ENCODE measurements at places on chromosomes 6 and 20. TPM values are rescaled to one million over a fixed set of nuclear protein-coding genes. Genes with fewer than 3 reads are reported as not detected.
A peak's percentile ranks its signal among the peaks of the same experiment; 100 is the strongest.

DNA sequence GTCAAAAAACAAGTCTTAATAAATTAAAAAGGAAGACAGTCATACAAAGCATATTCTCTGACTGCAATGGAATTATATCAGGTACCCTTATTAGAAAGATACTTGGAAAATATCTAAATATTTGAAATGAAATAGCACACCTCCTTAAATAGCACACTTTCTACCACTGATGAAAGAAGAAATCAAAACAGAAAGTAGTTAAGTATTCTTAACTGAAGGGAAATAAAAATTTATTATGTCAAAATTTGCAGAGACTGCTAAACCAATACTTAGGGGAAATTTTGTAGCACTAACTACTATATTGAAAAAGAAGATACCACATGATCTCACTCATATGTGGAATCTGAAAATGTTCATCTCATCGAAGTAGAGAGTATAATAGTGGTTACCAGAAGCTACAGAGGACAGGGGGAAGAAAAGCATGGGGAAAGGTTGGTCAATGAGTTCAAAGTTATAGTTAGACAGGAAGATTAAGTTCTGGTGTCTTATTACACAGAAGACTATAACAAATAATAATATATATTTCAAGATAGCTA, 112.2 kb downstream of the ASCC3 start:
- DNase-seq = no peak

- DNase-seq = no peak
Measured at GRCh38 chr20:46507760-46508407, 5.5 kb downstream of the ZNF334 start.

DNA sequence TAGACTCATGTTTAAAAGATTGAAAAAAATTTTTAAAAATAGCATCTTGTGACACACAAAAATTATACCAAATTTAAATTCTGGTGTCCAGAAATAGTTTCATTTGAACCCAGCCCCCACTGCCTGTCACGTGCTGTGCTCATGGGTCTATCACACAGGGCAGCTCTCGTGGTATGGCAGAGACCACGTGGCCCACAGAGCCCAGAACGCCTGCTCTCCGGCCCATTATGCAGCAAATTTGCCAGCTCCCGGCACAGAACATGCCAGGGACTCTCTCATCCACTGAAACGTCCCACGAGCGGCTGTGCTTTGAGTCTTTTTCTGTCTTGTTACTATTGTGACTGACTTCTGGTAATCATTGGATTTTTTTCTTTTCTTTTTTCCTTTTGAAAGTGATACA, 224.3 kb downstream of the TTLL2 start:
- no peak for DNase-seq

DNA sequence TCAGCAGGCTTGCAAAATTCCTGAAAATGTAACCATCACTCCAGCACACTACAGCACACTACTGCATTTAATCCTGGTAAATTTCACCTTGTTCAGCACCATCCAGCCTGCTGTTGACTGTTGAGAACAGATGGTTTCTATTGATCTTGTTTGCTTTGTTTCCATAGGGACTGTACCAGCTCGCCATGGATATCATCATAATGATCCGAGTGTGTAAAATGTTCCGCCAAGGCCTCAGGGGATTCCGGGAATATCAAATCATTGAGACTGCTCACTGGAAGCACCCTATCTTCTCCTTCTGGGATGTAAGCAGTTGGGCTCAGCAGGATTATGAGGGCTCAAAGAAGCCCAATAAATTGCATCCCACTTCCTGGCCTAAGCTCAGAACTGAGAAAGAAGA, 4.1 kb downstream of the CNBD2 start:
- DNase-seq = peak; percentile 21

- DNase-seq = no peak
Measured at GRCh38 chr6:169791721-169792131, 40.3 kb downstream of the ERMARD start.

GRCh38 chr6:163834226-163834970, 419.9 kb downstream of the QKI start:
- no peak for DNase-seq

DNA sequence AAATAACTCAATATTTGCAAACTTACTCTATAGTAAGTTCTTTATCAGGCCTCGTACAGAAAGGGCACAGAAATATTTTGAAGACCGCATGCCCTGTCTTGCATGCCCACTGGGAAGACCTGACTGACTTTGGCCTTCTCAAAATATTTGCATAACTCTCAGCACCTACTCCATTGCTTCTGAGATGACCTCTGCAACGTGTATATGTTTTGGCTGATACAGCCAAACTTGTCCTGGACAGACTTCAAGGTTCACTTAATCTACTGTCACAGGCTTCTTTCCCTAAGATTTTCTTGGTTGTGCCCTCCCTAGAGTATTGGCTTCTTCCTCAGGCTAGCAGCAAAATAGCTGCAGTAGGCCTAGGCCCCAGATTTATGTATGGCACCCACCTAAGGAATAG, 21.5 kb upstream of the SERINC3 start:
- DNase-seq = no peak

DNA sequence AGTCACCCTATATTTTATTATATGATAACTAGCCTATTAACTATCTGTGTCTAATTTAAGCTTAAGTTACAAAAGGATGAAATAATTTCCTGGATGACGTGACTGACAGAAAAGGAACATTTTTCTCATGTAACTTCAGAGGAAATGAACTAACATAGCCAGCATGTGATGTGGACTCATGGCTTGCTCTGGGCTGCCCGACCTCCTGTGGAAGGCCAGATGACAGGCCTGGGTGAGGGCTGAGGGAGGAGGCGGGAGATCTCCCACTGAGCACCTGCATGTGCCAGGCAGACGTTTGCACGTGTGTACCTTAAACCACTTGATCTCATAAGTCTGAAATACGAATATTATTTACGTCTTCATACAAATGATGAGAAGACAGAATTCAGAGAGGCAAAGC, 321.1 kb downstream of the SYNE1 start:
- no peak for DNase-seq

GRCh38 chr20:5495939-5496338, 179.2 kb upstream of the PROKR2 start:
- no peak for DNase-seq

- DNase-seq = no peak
Measured at GRCh38 chr6:101462576-101462975, 69.1 kb downstream of the GRIK2 start.

DNA sequence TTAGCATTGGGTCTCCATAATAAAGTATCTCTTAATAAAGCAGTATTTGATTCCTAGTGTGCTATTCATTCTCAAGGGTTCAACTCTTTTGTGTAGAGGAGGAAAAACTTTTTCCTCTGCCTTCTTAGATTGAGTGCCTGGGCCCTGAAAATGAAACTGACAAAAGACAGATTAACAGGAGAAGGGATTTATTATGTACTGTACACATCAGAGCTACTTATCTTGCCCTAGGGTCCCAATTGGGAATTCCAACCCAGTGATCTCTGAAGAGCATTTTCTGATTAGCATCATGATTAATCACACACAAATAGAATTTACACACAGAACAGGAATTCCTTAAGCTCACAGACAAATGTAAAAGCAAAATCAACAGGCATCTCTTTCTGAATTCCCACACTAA, 128.9 kb downstream of the CD164 start:
- no peak for DNase-seq

DNA sequence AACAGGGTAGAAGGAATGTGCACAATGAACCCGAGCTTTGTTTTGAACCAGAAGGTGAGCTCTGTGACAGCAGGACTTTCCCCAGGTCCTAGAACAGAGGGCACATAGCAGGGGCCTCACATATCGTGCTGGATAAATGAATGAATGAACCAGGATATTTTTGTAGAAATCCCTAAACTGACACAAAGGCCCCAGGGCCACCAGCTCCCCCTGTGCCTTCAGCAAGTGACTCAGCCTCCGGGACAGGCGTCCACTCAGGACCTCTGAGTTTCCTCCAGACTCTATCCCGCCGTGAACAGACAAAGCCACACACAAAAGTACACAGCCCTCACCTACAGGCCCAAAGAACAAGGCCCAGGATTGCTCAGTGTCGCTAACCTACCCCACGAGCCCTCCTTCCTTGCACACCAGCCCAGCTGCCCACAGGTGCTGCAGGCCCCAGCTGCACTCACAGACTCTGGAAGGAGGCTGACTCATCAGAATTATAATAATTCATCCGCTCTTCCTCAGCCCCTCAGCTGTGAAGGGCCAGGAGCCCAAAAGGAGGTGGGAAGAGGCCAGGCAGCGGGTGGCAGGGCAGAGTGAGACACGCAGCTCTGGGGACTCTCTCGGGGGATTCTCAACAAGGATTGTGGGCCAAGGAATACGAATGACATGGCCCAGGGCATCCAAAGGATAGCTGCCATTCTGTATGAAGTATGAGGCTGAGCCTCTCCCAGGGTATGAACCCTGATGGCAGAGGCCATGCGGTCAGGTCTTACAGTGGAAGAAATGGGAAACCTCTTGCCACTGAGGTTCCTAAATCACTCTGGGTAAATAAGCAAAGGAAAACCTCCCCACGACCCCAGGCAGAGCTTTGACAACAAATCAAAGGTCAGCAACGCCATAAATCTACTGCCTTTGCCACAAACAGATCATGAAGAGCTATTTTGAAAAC, 40.9 kb downstream of the SUMO4 start:
- peak; percentile 36 for DNase-seq

GRCh38 chr20:6008254-6008653, 45.6 kb downstream of the LRRN4 start:
- peak; percentile 41 for DNase-seq

- DNase-seq = no peak
Measured at GRCh38 chr6:152634773-152635172, 2.4 kb downstream of the SYNE1 start.

DNA sequence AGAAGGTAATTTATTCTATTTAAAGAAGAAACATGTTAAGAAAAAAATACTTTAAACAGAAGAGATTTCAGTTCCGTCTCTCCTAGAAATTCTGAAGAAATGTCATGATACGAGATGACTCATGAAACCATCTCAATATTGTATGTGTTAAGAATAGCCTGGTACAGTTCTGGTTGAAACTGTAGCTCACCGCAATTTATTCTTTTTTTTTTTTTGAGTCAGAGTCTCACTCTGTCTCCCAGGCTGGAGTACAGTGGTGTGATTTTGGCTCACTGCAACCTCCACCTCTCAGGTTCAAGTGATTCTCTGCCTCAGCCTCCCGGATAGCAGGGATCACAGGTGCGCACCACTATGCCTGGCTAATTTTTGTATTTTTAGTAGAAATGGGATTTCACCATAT, 103.3 kb downstream of the ARHGAP18 start:
- DNase-seq = no peak

DNA sequence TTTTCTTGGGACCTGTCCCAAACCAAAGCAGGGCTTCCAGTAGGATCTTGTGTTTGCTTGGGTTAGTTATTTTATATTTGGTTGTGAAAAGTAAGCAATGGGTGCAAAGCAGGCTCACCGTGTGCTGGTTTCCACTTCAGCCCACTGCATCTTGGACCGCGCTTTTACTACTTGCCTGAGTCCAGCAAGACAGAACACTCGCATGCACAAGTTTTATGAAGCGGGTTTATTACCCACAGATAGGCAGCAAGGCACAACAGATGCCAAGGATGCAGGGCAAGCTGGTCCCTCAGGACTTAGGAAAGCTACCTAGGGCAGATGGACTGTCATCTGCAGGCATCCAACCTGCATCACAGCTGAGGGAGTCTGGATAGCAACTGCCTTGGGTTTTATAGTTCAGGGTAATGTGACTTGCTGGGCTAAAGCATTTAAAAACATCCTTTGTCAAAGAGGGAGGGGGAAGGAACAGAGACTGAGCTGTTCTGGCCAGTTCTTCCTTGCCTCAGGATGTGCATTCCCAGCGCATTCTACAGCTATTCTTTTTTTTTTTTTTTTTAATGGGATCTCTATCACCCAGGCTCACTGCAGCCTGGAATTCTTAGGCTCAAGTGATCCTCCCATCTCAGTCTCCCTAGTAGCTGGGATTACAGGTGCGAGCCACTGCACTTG, 18.5 kb downstream of the CITED2 start:
- DNase-seq = no peak

DNA sequence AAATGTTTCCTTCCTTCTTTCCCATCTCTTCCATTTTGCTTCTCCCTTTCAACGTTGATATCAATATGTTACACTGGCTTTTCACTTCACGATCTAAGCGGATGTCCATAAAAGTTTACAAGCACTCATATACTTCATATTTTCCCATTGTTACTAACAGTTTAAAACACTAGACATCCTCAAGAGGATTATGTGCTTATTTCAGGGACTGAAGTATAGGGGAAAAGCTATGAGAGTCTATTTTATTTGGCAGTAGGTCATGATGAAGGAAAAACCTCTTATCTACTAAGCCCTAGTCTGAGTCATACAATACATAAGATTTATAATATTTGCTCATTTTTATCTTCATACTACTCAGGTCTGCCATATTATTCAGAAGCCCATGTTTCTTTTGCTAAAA, 20.6 kb upstream of the EPB41L2 start:
- DNase-seq = peak; percentile 9

GRCh38 chr20:54167909-54168872, 5.6 kb downstream of the CYP24A1 start:
- DNase-seq = no peak

GRCh38 chr20:63375438-63375837, 14.3 kb upstream of the CHRNA4 start:
- DNase-seq = no peak

- DNase-seq = no peak
Measured at GRCh38 chr6:13581700-13582229, 7.4 kb downstream of the SIRT5 start.

- no peak for DNase-seq
Measured at GRCh38 chr20:63106765-63107448, 100.1 kb upstream of the BHLHE23 start.

Gene SNAP25
- 3.5 TPM for polyA plus RNA-seq

Gene IPCEF1
- 0.76 TPM for polyA plus RNA-seq

Gene PACRG
- 1.5 TPM for polyA plus RNA-seq

Gene ATP9A
- polyA plus RNA-seq = 5.6 TPM

Gene PSMB9
- 21.4 TPM for polyA plus RNA-seq

Gene ZHX3
- polyA plus RNA-seq = 12.5 TPM

Gene ADTRP
- 64.9 TPM for polyA plus RNA-seq

Measured in small intestine (tissue), 16 donors.